LNCaP clone FGC (cell line): ENCODE measurements at places on chromosomes 11 and 22.

GRCh38 chr22:32882360-32882755, 80.9 kb downstream of the TIMP3 start:
- no peak for DNase-seq

DNA sequence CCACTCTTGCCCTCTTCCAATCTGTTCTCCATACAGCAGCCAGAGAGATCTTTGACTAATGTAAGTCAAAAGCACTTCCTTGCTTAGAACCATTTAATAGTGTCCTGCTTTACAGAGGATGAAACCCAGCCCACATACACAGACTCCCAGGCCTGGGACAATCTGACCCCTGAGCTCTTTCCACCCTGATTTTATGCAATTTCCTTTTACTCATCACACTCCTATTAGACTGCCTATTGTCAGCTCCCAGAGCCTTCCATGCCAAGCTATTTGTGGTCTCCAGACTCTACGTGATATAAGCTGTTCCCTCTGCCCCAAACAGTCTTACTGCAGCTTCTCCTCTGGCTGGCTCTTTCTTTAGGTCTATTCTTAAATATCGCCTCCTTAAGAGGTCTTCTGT, 28.1 kb downstream of the ME3 start:
- DNase-seq, result no peak

GRCh38 chr22:42300259-42301076, 30.0 kb upstream of the TCF20 start:
- no peak for DNase-seq

DNA sequence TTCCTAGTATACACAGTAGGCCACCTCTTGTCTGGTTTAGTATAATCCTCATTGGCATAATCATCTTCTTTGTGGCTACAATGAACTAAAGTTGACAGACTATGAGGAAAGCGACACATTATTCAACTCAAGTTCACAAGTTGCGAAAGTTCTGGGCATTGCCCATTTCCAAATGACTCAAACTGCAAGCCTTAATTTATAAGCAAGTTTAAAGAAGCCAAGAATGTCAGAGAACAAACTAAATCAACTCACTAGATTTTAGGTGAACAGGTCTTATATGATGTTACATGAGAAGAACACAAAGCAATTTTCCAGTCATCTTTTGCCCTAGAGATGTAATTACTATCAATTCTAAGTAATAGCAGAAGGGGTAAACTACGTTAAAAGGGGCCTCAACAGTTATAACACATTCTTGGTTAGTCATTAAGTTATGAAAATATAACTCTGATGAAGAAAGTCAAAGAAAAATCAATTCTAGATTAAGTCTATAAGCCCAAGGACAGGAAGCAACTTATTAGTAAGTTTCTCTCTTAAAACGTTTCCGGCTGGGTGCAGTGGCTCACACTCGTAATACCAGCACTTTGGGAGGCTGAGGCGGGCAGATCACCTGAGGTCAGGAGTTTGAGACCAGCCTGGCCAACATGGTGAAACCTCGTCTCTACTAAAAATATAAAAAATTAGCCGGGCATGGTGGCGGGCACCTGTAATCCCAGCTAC, 21.5 kb downstream of the PICALM start:
- DNase-seq, result no peak

GRCh38 chr11:92462821-92463220, 238.2 kb downstream of the FAT3 start:
- DNase-seq, result no peak

DNA sequence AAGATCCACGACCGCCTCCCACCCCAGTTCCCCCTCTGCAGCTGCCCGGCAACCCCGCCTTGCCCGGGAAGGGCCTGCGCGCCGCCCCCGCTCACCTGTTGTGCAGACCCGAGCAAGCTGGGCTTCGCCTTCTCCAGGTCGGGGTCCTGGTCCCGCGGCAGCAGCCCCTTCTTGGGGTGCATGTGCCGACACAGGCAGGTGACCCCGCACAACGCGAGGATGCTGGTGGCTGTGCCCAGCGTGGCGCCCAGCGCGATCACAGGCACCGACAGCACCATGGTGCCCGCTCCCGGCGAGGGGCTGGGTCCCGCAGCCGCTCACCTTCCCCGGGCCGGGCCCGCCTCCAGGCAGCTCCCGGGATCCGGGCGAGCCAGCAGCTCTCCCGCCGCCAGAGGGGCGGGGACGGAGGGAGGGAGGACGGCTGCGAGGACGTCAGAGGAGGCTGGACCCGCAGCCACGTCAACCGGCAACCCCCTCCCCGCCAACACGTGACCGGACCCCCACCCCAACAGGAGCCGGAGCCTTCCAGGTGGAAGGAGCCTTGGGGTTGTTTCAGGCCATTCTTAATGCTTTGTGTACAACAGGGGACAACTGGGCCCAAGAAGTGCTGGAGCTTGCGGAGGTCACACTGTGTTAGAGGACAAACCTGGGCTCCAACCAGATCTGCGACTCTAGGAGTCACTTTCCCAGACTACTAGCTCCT, at the start of gene SYT13:
Gene SYT13 (minus strand): TSS at position 412 of the 703 bp plus-strand sequence. CDS start 134 bp downstream, at position 278.
- DNase-seq, result no peak

DNA sequence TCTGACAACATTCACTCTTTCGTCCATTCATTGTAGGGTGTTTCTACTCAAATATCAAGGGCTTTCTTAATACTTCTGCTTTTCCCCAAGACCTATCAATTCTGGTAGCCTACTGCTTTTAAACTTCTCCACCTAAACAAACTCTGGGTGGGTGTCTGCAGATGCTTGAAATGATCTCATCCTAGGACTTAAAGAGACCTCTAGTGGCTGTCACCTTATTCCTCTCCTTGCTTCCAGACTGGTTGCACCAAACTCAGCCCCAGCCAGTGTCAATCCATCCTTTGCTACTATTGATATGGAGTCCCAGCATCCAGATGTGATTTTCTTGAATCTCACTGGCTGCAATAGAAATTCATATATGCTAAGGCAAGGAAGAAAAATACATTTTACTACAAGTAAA, 274.7 kb downstream of the NXPE2 start:
- no peak for DNase-seq

DNA sequence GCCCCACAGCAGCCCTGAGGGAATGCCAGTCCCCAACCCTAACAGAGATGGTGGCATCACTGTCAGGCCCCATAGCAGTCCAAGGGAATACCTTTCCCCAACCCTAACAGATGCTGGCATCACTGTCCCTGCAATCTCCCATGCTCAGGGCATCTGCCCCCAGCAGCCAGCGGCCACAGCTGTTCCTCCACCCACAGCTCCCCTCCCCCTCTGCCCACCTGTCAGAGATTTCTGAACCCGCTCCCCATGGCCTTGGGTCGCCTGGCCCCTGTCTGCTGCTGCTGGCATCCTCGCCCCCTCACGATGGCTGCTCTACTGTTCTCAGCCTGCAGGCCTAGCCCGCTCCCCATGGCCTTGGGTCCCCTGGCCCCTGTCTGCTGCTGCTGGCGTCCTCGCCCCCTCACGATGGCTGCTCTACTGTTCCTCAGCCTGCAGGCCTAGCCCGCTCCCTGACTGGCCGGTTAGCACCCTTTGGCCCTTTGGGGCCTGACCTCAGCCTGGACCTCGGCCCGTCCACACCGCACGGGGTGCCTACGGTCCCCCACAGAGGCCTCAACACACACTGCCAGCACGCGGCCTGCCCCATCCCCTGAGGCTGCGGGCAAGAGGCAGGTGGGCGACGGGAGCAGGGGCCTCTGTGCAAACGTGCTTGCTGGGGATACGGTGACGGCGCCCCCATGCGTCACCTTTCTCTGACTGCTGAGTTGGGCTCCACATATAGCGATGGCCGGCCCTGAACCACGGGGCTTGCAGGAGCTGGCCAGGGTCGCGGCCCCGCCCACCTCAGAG, 20.7 kb downstream of the CHID1 start:
- DNase-seq, result no peak

DNA sequence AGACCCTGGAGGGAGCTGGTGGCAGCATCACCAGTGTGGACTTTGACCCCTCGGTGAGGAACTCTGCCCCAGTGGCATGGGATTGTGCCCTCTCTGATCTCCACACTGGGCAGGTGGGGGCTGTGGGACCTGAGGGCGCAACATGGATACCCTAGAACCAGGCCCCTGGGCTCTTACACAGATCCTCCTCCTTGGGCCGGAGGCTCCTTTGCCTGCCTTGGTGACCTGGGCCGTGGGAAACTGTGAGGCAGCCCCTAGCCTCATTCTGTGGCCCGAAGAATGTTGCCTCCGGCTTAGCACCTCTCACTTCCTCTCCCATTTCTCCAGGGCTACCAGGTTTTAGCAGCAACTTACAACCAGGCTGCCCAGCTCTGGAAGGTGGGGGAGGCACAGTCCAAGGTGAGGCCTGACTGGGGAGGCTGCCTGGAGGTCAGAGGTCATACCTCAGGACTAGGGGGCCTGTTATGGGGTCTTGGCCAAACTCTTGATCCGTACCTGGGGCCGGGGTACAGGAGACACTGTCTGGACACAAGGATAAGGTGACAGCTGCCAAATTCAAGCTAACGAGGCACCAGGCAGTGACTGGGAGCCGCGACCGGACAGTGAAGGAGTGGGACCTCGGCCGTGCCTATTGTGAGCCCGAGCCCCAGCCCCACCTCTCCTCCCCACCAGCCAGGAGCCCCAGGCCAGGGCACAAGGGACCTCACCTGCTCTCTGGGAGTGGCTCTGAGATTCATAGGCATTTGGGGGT, 12.2 kb downstream of the ATG16L2 start:
- DNase-seq, result no peak

DNA sequence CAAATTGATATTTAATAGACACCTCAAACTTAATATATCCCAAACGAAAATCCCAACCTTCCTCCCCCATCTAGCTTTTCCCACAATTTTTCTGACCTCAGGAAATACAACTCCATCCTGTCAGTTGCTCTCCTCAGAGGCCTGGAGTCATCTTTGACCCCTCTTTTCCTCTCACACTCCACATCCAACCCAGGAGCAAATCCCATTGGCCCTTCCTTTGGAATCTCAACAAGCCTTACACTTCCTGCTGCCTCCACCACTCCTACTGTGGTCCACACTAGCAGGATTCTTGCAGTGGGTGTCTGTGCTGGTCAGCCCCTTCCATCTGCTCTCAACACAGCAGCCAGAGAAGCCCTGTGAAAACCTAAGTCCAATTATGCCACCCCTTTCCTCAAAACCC, 39.3 kb upstream of the RFPL3 start:
- DNase-seq, result no peak

DNA sequence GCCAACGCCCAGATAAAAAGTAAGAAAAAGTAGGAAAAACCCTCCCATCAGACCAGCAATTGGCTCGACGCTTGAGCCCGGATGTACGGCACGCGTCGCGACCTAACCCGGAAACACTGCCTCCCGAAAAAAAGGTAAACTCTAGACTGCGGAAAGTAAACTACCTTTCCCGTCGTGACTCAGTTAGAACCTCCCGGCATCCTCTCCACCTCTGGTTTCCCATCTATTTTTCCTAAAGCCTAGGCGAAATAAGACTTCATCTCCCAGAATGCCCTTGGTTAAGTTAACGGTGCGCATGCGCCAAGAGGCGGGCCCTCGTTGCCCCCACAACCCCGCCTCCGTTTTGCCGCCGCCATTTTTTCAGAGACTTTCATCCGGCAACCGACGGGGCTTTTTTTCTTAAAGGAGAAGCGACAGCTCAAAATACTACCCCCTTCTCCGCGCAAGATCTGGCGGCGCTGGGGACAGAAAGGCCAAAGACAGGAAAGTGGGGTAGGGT, 678 bp upstream of the ZFP91 start:
- peak; percentile 98 for DNase-seq

DNA sequence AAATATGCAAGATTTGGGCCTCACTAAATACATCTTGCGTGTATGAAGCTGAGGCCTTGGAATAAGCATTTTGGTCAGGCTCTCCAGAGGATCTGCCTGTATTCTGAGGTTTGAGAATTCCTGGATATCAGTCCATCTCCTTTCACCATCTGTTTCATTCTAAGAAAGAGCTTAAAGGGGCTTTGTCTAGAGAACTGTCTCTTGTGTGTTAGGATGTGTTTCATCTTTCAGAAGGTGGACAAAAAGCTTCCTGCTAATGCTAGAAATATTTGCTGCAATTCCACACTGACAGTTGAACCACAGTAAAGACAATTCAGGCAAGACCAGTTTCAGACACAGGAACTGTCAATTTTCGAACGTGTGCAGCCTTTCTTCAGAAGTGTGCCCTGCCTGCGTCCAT, 185.4 kb downstream of the DBX1 start:
- DNase-seq, result no peak

GRCh38 chr11:290621-291231, 1.8 kb downstream of the PGGHG start:
- DNase-seq, result no peak

DNA sequence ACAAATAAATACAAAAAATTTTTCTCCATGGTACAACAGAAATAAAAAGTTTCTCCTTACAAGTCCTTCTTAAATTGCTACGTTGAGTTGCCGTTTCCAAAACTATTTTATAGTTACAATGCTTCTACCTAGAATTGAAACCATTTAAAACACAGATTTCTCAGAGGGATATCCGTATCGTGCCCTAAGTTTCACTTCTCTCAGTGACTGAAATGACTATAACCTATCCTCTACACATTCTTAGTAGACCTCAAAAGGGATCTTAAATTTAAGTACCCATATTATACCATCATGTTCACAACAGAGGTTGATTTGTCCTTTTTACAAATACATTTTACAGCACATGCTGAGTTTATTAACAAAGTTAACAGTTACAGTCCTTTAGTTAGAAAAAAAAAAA, 44.1 kb downstream of the USP28 start:
- DNase-seq, result no peak

DNA sequence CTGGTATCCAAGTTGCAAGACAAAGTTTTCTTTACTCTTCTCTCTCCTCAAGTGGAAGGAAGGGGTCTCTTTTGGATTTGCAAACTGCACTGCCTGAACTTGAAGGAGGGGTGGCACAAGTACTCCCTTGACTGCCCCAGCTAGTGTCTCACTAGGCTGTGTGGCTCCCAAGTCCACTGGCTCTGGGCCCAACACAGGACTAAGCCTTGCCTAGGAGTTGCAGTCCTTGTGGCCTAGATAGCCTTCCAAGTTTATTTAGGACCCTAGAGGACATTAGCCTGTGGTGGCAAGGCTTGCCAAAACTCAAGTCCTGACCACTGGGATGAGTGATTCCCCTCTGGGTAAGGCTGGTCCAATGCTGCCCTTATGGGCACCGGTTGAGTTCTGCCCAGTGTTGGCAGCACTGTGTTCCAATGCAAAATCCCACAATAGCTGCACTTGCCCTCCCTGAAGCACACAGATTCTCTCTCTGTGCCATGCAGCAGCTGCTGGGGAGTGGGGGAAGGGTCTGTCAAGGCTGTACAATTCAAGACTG, 10.2 kb upstream of the WEE1 start:
- DNase-seq, result no peak

- DNase-seq, result no peak
Observed at GRCh38 chr22:25219948-25220442, 556 bp downstream of the CRYBB2 start.

DNA sequence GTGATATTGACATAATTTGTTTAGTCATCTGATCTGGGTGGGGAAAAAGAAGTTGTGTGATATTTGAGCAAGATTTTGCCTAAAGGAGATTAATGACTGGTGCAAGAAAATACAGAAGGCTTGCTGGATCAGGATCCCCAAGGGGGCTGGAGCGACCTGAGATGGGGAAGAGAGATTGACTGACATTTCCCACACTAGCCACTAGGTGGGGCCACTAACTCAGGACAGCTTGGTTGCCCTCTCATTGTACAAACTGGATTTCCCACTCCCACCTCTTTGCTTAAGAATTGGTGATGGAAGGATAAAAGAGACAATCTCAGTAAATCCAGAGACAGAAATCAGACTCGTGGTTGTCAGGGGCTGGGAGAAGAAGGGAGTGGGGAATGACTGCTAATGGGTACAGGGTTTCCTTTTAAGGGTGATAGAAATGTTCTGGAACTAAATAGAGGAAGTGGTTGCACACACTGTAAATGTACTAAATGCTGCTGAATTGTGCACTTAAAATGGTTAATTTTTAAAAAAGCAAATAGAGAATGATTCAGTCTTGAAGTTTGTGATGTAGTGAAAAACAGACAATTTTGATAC, 50.7 kb downstream of the CTTN start:
- DNase-seq, result no peak
